ENCODE measurements at places on chromosomes 1 and 21. TPM values are rescaled to one million over a fixed set of nuclear protein-coding genes. Genes with fewer than 3 reads are reported as not detected.

- no peak for DNase-seq
Measured at GRCh38 chr1:49036700-49037099, 260.0 kb upstream of the BEND5 start.

DNA sequence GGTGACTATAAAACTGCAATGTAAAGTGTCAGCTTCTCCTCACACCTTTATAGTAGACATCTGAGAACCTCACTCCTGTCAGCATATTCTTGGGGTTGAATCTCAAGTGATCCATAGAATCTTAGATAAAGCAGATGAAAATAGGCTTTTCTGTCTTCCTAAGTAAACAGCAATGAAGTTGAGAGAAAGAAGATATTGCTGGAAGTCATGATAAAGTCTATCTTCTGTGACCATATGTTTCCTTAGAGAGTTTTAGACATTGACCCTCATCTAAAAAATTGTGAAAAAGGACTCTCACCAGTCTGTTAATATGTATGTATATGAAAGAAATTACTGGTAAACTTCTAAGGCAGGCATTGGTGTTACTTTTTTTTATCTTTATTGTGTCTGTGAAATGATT, 66.8 kb downstream of the LIPI start:
- no peak for DNase-seq

DNA sequence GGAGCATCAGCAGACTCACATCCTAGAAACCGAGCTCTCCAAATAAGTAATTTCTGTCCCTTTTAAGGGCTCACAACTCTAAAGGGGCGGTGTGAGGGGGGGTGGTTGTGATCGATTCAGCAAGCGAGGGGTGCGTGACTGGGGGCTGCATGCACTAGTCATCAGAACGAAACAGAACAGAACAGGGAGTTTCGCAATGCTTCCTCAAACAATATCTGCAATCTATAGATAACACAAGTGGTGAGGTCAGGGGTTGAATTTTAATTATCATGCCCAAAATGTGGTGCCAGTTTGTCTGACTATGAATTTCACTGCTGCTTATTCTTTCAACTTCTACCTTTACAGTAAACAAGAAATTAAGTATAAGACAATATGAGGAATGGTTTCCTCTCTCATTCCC, 1003.0 kb upstream of the NCAM2 start:
- no peak for DNase-seq

DNA sequence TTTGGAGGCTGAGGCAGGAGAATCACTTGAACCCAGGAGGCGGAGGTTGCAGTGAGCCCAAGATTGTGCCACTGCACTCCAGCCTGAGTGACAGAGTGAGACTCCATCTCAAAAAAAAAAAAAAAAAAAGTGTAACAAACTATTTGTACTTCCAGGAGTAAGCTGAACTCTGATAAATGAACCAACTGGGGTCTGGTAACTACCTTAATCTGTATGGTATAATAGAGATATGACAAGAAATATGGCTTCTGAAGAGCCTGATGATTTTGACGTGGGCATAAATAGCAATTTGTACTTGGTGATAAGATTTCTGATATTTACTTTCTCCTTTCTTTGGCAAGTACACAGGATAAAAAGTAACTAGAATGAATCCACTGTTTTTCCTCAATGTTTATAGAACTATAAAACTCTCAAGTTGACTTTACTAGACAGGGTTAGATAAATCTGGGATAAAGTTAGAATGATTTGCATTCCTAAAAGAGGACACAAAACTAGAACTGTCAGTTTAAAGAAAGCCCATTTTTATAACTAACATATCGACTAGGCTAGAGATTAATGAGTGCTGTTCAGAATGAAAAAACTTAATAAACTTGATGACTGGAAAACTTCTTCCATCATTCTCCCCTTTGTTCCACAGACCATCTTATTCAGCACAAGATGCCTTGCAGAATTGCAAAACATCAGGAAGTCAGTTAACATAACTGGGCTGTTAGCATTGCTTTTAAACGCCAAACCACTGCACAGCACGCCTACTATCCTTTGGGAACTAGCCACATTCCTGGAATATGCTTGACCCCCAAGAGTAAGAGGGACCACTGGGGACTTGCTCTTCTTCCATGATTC, 51.5 kb upstream of the EDARADD start:
- DNase-seq = no peak

GRCh38 chr1:220368352-220369265, 96.4 kb upstream of the RAB3GAP2 start:
- no peak for DNase-seq

DNA sequence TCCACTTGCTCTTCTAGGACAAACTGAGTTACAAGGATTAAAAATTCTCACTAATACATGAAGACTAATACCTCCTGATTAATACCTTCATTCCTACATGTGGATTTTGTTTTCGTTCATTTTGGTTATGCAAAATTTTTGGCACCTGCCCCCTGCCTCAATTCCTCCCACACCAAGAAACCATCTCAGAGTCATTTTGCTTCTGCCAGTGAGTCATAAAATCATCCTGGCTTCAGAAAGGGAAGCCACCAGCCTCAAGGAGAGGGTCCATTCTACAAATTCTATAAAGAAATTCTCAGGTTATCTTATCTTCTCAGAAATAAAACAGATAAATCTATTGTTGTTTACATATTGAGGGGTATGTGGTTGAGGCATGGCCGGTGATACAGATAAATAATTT, 103.2 kb upstream of the COA6 start:
- no peak for DNase-seq

The NUAK2 gene
- 1.1 TPM for total RNA-seq

The OR2T2 gene
- total RNA-seq = not detected

The DCDC2B gene
- total RNA-seq = not detected

The DIP2A gene
- 26.8 TPM for total RNA-seq
